Activated naive CD4-positive, alpha-beta T cell treated with anti-CD3 and anti-CD28 coated beads for 36 hours (primary cell): ENCODE measurements at places on chromosomes 7 and 10.

DNA sequence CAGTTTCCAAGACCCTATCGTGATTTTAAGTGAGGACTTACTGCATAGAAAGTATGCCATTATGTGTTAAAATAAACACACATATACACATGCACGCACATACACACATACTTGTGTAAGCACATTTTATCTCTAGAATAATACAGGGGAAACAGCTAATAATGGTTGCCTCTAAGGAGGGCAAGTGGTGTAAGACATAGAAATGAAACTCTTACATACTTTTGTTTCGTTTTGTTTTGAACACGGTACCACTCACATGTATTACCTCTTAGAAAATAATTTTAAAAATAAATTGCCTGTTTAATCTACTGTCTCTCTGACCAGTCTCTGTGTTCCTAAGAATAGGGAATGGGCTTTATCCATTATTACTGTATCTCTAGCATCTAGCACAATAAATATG lies 49.2 kb downstream of the HERPUD2 start:
- DNase-seq: no peak

GRCh38 chr7:110027385-110027784 lies 1063.5 kb upstream of the LRRN3 start:
- DNase-seq: no peak

- no peak for DNase-seq
These were observed 107.2 kb upstream of the NPTX2 start for GRCh38 chr7:98509836-98510235.

GRCh38 chr10:9038146-9038714 lies 983.7 kb downstream of the GATA3 start:
- no peak for DNase-seq

GRCh38 chr10:128316121-128316726 lies 190.0 kb upstream of the MKI67 start:
- DNase-seq: no peak

DNA sequence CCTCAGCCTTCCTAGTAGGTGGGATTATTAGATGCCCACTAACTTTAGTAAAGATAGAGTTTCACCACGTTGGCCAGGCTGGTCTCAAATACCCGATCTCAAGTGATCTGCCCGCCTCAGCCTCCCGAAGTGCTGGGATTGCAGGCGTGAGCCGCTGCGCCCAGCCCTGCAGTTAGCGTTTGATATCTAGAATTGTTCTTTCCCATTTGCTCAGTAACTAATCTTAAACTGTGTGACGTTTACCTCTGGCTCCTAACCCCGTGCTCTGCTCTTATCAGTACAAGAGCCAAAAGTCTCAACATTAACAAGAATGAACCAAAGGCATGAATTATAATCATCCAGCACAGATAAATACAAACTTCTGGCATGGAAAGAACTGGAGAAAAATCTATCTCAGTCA lies 47.4 kb downstream of the IGF2BP3 start:
- no peak for DNase-seq

- DNase-seq: no peak
These were observed 7.4 kb downstream of the MAT1A start for GRCh38 chr10:80281784-80282765.

GRCh38 chr10:119737039-119737663 lies 11.3 kb downstream of the INPP5F start:
- DNase-seq: no peak

GRCh38 chr7:40436710-40437109 lies 301.9 kb downstream of the SUGCT start:
- DNase-seq: no peak
